Sigmoid colon (tissue), 7 donors: ENCODE measurements at places on chromosomes 6 and 20. TPM values are rescaled to one million over a fixed set of nuclear protein-coding genes. Genes with fewer than 3 reads are reported as not detected.

Gene PLN
- total RNA-seq, result 311 TPM

DNA sequence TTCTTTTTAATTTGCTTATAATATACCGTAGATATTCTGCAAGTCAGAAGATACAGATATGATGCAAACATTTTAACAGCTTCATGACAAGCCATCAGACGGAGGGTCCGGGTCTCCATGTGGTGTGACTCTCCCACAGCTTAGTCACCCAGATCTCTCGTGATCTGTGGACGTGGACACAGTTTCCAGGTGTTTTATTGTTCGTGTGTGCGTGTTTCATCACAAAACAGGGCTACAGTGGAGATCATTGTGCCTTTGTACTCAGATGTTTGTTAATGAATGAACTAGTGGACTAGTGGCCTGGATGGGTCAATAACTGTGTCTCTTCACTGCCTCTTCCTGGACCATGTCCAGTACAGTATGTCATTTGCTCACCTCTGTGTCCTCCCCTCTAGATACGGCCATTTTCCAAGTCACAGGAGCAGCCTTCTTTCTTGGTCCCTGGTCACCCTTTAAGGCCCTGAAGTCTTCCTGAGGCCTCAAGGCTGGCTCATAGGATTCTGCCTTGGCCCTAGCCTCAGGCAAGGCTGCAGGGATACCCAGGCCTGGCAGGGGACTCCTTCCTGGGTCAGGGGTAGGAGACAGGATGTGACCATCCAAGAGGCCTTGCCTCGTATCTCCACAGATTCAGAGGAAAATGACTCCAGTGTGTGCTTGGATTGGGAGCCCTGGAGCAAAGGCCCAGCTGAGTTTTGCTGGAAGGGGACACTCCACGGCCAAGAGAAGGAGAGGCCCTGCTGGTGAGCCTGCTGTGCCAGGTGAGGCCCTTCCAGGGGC, 4.6 kb downstream of the ADIG start:
- DNase-seq, result no peak

DNA sequence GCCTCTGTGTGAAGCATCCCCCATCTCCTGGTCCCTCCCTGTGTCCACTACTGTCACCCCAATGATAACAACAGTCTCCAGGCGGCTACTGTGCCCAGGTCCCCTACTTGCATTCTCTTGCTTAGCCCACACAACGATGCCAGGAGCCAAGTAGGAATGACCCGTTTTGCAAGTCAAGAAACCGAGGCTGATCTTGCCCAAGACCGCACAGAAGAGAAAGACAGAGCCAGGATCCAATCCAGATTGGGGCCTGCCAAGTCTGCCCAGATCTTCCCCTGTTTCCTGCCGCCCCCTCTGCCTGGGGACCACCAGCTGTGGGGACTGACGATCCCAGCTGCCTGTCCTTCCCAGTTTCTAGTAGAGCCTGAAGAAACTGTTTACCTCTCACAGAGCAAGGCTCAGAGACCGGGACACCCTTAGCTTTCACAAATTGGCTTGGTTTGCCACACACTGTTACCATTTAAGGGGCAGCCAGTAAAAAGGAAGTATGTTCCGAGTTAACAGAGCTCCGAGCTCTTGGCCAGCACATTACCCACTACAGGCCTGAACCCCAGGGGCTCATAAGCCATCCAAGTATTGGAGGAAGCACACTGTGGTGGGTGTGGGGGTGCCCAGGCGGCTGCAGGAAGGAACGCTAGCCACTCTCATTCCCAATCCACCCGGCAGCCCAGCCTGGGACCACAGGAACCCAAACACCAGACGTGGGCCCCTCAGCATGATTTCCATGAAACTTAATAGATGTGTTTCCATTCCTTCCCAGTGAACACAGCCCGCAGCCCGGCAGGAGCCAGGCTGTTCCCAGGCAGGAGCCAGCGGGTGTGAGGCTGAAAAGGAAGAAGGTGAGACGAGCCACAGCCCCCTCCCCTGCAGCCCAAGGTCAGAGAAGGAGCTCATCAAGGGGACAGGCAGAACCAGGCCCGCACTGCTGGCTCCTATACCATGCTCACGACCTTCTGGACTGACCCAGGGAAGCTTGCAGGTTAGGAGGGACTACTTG, 7.9 kb downstream of the KIAA1755 start:
- DNase-seq, result no peak

- DNase-seq, result no peak
Observed at GRCh38 chr6:111118826-111119225, 31.5 kb downstream of the SLC16A10 start.

Gene CRISP2
- not detected for total RNA-seq

GRCh38 chr20:46683939-46684750, 5.1 kb downstream of the TP53RK start:
- DNase-seq, result peak; percentile 72
